ENCODE measurements at places on chromosomes 2 and 18.

GRCh38 chr2:189150033-189150432 is 29.5 kb downstream of the COL5A2 start:
- no peak for DNase-seq

DNA sequence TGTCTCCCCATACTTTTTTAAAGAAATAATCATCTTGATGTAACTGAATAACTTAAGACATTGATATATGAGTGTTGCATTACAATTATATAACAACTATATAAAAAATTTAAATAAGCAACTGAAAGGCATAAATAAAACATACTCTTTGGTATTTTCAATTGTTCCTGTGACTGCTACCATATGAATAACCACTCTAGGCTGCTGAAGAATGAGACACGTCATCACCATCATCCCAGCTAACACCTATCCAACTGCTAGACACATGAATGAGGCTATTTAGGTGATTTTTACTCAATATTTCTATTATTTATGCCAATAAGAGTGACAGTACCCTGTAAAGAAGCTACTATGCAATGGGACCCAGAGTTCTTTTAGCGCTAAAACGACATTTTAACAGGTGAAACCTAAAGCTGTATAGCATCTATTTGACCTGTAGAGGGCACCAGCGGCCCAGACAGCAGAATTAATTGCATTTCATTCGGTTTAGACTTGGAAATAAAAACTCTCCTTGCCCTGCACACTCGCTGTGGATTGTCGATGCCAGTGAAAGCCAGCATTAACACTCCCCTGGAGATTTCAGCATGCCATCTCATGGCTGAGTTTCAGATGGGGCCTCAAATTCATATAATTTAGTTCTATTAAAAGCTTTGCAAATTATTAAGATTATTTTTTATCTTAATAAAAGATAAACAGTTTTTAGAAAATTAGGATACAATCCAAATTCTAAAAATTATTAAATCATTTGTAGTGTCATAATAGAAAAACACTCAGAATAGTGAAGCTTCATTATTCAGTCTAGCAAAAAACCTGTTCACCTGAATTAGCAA is 89.4 kb upstream of the MAP2 start:
- DNase-seq, result peak; percentile 10

- no peak for DNase-seq
These were observed 144.5 kb downstream of the LAMA3 start for GRCh38 chr18:23833714-23834113.

DNA sequence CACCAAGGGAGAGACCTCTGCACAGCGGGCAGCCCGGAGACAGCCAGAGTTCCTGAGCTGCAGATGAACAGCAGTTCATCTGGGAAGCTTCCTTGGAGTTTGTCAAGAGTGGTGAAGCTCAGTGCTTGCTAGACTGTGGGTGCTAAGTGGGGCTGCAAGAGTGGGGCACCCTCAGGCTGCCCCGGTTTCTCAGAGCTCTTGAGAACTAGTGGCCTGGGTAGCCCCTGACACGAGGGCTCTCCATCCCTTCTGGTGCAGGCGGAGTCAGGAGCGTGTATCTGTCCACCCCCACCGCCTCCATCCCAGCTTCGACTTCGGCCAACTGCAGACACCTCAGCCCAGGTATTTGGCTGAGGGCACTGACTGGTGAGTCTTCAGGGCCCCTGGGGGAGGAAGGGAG is 222.0 kb downstream of the LOXHD1 start:
- DNase-seq, result no peak

GRCh38 chr2:234372506-234372905 is 124.4 kb downstream of the ARL4C start:
- no peak for DNase-seq

DNA sequence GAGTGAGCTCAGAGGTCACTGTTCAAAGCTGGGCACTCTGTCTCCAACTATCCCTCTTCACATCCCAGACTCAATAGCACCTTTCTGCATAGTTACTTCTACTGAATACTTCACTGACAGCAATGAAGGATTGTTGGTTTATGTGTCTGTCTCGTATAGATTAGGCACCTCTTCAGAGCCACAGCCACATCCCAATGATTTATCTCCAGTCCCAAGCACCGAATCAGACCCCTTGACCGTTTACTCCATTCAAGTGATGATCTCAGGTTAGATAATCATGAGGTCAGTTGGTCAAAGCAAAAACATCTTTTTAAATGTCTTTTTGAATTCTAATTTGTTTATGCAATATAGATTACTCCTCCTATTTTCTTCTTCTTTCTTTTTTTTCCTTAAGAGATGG is 14.7 kb downstream of the NEDD4L start:
- no peak for DNase-seq

GRCh38 chr18:48020337-48021250 is 90.1 kb upstream of the SMAD2 start:
- no peak for DNase-seq

GRCh38 chr2:161122772-161123530 is 37.3 kb upstream of the TANK start:
- DNase-seq, result no peak

DNA sequence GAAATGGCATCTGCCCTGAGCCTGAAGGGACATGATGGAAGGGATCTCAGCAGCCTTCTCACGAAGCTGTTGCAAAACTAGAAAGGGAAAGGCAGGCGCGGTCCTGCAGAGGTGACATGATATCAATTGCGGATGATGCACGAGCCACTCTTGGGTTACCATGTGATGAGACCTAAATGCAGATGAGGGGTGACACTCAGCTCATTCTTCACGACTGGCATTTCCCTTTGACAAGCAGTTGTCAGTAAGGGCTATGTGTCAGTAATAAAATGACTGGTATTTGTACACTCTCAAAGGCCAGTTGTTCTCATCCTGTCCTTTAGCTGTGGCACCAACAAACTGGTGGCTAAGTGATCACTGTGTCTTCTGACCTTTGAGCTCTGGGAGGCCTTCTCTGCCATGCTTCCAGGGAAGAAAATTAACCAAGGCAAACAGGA is 273.6 kb downstream of the ETAA1 start:
- DNase-seq, result peak; percentile 40

- DNase-seq, result peak; percentile 71
These were observed 6.8 kb upstream of the PXDN start for GRCh38 chr2:1750933-1751766.

- no peak for DNase-seq
These were observed 89.0 kb downstream of the ZNF532 start for GRCh38 chr18:58953627-58954026.

DNA sequence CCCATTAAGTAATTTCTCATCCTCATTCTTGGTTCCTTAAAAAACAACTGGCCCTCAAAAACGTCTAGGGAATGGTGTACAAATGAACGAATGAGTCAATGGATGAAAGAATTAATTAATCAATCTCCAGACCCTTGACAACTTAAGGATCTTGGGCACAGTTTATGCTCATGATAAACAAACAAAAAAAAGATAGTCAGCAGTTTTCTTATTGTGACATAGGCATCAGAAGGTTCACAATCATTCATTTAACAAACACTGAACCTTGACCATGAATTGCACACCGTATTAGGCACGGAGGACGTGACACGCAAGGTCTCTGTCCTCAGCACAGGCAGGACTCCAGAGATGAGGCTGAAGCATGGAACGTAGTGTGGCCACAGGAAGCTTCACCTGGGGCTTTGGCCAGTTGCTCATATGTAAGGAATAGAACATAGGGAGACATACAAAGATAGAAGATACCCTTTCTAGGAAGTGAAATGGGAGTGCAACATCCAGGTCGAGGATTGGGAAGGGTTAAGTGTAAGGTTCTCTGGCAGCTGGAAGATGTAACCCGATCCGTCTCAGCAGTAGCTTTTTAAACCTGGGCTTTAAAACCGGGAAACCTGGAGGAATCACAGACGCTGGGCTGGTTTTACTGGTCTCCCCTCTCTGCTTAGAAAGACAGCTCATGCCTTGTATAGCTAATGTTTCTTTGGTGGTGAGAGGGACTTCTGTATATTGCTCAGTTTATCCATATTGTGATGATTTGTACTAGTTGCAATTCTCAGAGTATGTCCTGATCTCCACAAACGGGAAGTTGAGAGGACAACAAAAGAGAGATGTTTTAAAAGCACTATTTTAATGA is 8.9 kb upstream of the LTBP1 start:
- no peak for DNase-seq

DNA sequence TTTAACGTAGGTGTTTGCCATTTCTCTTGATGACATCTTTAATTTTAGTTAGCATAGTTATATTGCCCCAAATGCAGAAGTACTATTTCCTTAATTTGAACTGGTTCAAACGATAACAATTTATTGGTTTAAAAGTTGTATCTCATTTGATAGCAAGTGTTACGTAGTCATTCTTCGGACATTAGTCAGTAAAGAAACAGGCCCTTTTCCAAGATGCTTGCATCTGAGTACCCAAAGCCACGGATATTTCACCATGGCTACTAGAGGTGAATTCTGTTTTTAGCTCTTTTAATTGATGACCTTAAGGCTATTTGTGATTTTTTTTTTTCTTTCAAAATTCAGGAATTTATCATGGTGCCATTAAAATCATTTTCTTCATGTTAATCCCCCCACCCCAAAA is 32.1 kb downstream of the GLS start:
- no peak for DNase-seq

- DNase-seq, result no peak
These were observed 1233.5 kb upstream of the NXPH2 start for GRCh38 chr2:140013545-140014203.

DNA sequence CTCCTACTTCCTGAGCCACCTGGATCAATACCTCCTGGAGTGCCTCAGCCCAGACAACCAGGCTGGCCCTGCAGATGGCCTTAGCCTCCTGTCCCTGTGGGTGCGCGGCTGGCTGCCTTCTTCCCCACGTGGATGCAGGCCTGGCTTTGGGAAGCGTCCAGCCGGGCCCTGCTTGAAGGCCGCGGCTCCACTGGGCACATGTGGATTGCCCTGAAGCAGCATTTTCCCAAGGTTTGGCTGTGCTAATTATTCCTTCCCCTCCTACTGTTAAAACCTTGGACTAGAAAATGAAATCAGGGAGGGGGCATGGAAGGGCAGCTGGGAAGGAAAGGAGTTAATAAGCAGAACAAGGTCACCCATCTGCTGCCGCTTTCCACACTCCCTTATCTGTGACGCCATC is 143.0 kb upstream of the GATA6 start:
- no peak for DNase-seq

GRCh38 chr2:66840321-66841002 is 405.5 kb downstream of the MEIS1 start:
- DNase-seq, result no peak

- no peak for DNase-seq
These were observed 49.3 kb downstream of the NRP2 start for GRCh38 chr2:205731583-205731981.

GRCh38 chr2:212970132-212970531 is 181.3 kb downstream of the IKZF2 start:
- DNase-seq, result no peak

- DNase-seq, result no peak
These were observed 36.9 kb downstream of the MAIP1 start for GRCh38 chr2:199992296-199992695.

GRCh38 chr2:225124311-225125017 is 82.2 kb upstream of the DOCK10 start:
- DNase-seq, result no peak

DNA sequence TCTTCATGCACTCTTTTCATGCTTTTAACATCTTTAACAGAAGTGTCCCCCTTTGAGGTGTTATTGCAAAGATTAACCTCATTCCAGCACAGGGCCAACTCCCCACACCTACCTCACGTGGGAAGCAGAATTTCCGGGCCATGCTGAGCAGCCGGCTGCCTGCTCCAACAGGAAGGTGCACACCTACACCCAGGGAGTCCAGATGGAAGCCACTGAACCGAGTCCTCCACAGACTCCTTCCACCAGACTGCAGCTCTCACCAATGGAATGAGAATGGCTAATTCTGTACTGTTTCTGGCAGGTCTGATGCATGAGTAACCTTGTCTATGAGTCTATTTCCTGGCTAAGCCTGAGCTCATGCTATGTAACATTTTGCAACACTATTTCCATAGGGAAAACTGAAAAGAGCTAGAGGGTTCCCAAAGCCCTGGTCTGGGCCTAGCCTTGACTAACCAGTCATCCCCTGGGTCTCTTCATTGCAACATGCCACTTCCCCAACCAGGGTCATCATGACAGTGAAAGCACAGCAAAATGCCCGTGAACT is 11.0 kb downstream of the ERFE start:
- DNase-seq, result peak; percentile 35

GRCh38 chr2:85015653-85016360 is 44.8 kb downstream of the KCMF1 start:
- DNase-seq, result no peak

GRCh38 chr2:241412144-241412543 is 56.1 kb downstream of the FARP2 start:
- peak; percentile 16 for DNase-seq

DNA sequence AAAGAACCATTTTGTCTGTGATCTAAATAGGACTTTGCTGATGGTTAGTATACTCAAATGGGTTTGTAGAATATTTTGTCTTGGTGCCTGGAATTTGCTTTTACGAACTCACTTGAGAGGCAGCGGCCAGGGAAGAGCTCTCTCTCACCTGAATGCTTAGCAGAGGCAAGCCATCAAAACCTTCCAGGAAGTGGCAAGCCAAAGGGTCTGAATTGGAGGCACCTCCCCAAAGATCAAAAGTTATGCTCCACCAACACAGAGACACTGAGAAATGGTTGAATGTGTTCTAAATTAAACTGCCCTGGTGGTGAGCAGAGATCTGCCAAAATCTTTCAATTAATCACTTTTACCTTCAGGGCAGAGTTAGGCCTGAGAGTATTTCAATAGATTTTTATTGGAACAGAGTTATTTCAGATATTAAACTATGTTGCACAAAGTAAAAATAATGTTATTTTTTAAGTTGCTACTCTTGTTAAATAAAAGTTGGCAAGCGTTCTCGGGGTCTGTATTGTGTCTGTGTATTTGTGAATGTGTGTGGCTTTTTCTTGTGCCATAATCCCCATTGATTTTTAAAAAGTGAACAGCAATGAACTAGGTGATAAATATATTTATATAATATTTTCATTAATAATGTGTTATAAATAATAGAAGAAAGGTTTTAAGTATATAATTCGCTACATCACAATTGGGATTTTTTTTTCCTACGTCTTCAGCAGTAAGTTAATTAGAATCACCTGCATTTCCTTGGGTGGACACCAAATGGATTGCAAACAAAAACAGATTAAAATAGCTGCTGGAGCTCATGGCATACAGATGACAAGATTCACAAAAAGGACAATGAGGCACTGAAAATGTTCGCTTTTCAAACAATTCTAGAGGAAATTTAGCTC is 416.1 kb downstream of the ARHGAP15 start:
- DNase-seq, result no peak

GRCh38 chr2:126909781-126910180 is 11.1 kb downstream of the TEX51 start:
- no peak for DNase-seq

Measured in right kidney (tissue), 9 donors.